ENCODE measurements at places on chromosomes 7 and 10.

DNA sequence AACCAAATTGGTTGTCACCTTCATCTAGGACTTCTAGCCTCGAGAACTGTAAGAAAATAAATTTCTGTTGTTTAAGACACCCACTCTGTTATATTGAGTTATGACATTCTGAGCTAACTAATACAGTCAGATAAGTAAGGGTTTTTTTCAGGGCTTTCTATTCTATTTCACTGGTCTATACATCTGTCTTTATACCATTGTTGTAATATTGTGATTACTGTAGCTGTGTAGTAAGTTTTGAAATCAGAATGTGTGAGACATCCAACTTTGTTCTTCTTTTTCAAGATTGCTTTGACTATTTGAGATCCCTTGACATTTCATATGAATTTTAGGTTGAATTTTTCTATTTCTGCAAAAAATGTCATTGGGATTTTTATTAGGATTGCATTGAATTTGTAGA lies 7.5 kb downstream of the IFIT1 start:
- DNase-seq = no peak

DNA sequence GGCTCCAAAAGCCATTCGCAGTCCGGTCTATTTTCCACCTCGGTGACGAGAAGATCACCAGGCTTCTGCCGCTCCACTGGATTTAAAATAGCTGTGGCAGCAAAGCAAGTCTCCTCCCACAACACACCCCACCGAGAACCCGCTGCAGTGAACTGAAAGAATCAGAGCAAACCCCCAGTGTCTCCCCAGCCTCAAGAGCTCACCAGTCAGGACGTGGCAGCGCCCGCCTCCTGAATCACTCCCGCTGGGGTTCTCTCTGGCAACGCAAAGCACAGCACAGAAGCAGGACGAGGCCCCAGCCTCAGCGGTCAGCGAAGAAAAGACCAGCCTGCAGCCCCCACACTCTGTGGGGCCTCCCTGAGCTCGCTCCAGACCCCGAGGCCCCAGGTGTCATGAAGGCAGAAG lies 126.1 kb upstream of the PPP2R2D start:
- no peak for DNase-seq

DNA sequence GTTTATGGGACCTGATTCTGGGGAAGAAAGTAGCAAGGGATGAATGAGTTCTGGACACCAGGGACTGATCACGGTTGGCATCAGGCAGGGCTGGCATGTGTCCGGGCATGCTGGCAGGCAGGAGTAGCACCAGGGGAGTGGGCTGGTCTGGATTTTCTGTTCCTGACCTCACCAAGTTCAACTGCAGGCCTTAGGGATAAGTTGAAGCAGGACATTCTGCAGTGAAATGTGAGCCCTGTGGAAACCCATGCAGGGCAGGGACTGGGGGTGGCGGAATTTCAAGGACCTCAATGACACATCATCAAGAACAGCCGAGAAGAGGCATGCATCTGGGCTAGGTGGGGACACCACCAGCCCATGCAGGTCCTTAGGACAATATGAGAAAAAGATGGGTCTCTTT lies 80.2 kb upstream of the ADAM12 start:
- DNase-seq = no peak

GRCh38 chr10:34766811-34767494 lies 48.1 kb downstream of the PARD3 start:
- DNase-seq = no peak

GRCh38 chr7:73831834-73832651 lies 1.2 kb downstream of the CLDN4 start:
- no peak for DNase-seq

Measured in stimulated activated CD4-positive, alpha-beta T cell treated with anti-CD3 and anti-CD28 coated beads, Interleukin-15, amount 100 ng/mL, for 1 hour (primary cell).